ENCODE measurements at places on chromosomes 1 and 21.
A peak's percentile ranks its signal among the peaks of the same experiment; 100 is the strongest.

DNA sequence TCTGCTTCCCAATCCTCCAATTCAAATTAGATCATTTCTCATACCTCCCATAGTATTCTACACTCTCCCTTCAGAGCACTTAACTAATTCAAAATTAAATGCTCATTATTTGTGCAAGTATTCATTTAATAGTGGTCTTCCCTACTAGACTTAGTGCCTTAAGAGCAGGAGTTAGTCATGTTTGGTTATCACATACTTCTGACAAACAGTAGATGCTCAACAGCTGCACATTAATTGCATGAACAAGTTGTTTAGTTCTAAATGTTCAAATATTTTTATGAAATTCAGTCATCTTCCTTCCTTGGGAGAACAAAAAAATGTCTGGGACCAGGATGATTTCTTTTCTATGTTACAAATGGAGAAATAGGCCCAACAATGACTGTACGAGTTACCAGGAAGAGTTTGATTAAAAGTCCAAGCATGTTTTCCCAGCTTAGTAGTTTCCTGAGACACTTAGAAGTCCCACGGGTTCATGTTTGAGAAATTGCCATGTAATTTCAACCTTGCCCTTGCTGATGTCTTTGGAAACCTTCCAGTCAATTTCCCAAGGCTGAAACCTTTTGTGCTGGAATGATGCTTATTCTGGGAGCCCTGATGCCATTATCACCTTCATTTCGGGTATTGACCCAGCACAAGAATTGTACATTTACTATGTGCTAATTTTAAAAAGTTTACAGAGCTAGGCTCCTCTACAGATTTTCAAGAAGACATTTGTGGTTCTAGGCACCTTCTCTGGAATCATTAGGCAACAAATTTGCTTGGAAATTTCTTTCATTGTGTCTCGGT is 437.9 kb upstream of the PLXNA2 start:
- no peak for DNase-seq

GRCh38 chr1:231144416-231145193 is 17.3 kb upstream of the TRIM67 start:
- no peak for DNase-seq

DNA sequence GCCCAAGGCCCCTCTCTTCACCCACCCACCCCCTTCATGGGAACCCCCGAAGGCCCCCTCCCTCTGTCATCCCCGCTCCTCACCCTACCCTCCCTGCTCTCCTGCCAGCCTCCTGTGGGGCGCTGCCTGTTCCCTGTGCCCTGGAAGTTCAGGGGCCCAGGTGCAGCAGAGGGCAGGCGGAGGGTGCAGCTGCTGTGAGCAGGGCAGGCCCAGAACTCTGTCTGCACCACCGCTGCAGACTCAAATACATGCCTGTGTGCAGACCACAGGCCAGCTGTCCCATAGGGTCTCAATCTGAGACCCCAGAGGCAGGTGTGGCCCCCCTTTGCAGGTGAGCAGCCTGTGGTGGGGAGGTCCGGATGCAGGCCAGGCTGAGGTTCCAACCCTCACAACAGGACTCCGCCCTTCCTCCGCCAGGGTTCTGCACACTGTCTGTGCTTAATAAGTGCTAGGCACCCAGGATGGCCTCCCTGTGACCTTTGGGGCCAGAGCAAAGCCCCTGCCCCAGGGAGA is 62.5 kb downstream of the WNT9A start:
- no peak for DNase-seq

DNA sequence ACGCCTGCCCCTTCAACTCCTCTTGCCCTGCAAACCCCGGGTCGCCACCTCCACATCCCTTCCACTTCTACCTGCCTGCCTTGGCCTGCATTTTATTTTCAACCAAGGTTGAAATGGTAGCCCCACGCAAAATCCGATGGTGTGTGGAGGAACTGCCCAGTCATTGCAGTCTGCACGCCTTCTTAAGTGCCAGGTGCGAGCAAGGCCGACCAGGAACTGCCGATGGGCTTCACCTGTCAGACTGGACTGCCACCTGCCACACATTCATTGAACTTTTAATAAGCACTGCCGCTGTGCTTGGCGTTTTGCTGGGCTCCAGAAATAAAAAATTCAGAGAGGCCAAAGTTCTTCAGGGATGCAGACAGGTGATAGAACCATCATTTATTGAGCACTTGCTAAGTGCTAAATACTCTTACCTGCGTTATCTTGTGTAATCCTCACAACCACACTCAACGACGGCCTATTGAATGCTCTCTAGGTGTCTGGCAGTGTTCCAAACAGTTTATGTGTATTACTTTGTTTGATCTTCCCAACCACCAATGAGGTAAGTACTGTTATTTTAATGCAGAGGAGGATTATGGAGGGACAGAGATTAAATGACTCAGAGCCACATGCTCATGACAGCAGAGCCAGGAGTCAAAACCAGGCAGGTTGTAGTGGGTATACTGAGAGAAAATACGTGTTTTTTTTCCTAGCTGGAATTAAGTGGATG is 36.2 kb downstream of the CACHD1 start:
- no peak for DNase-seq

- no peak for DNase-seq
Observed at GRCh38 chr1:52629667-52630066, 3.3 kb upstream of the SHISAL2A start.

GRCh38 chr1:86965012-86965826 is 50.8 kb downstream of the HS2ST1 start:
- no peak for DNase-seq

GRCh38 chr1:7008975-7009740 is 223.9 kb downstream of the CAMTA1 start:
- no peak for DNase-seq

- no peak for DNase-seq
Observed at GRCh38 chr1:159014851-159015250, 5.1 kb downstream of the IFI16 start.

- no peak for DNase-seq
Observed at GRCh38 chr1:230383425-230383824, 42.7 kb downstream of the PGBD5 start.

- peak; percentile 17 for DNase-seq
Observed at GRCh38 chr1:161885003-161885402, 118.9 kb downstream of the ATF6 start.

- no peak for DNase-seq
Observed at GRCh38 chr1:25817840-25818501, 1.8 kb upstream of the MTFR1L start.

GRCh38 chr21:46035809-46036695 is 54.5 kb downstream of the COL6A1 start:
- peak; percentile 67 for DNase-seq

GRCh38 chr1:227556288-227556687 is 7.1 kb upstream of the ZNF678 start:
- DNase-seq, result no peak

DNA sequence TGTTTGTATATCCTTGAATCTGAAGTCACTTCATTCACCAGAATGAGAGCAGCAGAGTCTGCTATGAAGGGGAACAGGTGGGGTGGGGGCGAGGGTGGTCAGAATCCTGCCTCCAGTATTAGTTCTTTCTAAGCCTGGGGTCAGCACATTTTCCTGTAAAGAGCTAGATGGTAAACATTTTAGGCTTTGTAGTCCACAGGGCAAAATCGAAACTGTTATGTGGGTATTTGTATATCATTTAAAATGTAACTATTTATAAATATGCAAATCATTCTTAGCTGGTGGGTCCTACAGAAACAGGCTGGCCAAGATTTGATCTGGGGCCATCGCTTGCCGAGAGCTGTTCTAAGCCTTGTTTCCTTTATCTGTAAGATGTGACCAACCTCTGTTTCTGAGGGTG is 96.0 kb downstream of the IGSF21 start:
- DNase-seq, result no peak

GRCh38 chr1:22168412-22168973 is 25.6 kb upstream of the WNT4 start:
- no peak for DNase-seq

DNA sequence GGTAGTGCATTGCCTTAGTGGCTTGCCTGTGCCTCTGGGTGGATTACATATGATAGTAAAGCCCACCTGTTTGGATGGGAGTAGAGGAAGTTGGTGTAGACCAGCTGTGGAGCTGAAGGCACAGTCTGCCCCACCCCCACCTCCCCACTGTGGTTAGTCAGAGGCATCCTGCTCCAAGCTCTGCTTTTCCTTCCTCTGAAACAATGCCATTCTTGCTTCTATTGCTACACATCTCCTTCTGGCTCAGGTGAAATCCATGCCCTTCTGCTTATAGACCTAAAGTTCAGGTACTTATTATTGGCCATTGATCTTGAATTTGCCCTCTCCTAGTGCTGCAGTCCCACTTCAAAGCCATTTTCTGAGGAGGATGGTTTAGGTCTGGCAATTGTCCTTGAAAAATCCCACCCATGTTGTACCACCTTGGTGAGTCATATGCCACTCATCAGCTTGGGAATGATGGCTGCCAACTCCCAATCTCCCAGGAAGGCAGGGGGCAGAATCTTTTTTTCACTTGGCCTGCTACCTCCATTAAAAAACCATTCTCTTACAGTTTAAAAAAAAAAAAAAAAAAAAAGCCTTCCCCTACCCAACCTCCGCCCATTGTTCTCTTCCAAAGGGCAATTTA is 6.7 kb upstream of the TXLNA start:
- no peak for DNase-seq

- no peak for DNase-seq
Observed at GRCh38 chr1:29639741-29640427, 403.6 kb downstream of the PTPRU start.

DNA sequence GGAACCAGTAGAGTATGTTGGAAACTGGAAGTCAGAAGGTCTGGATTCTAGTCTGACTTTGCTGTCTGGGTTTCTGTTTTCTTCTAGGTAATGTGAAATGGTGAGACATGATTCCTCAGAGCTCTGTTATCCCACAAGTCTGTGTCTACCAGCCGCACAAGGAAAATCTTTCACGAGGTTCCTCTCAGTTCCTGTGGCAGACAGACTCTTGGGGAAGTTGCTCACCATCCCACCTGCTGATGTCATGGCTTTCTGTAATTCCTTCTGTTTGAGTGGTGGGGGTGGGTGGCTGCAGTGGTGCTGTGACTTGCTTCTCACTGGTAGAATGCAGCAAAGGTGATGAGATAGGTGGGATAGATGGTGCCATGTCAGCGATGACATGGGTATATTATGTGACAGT is 17.1 kb upstream of the SCMH1 start:
- DNase-seq, result no peak

- DNase-seq, result no peak
Observed at GRCh38 chr1:47459253-47459788, 21.5 kb downstream of the FOXD2 start.

GRCh38 chr1:171142416-171143385 is 42.4 kb upstream of the FMO2 start:
- DNase-seq, result peak; percentile 33

GRCh38 chr1:78229344-78229743 is 183.6 kb downstream of the GIPC2 start:
- DNase-seq, result peak; percentile 86

DNA sequence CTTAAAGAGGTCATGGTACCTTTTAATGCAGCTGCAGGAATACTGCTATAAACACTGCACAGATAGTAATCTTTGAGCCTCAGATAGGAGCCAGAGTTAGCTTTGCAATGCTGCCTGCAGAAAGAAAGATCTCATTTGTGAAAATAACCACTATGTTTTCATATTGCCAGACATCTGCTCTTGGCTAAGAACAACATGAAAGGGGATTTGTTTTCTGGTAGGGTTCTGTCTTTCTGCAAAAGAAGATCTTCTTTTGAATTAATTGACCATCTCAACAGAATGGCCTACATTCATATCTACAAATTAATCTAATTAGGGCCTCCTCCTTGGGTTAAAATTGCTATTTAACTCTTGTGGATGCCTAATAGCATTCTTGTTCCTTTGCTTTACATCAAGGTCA is 177.6 kb upstream of the DPYD start:
- no peak for DNase-seq

DNA sequence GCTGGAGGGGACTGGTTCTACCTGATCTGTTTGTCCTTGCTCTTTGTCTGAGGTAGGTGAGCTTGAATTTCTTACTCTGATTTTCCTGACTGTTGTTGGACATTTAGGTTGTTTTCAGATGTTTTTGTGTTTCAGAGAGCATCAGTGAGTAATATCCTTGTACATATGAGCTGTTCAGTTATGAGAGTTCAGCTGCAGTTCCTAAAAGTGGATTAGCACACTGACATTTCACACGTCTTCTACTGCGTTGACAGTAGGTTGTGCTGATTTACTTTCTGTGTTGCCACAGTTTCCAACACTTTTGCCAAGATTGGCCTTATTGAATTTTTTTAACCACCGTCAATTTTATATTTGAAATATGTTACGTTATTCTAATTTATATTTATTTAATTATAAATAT is 27.7 kb downstream of the CXADR start:
- DNase-seq, result no peak

DNA sequence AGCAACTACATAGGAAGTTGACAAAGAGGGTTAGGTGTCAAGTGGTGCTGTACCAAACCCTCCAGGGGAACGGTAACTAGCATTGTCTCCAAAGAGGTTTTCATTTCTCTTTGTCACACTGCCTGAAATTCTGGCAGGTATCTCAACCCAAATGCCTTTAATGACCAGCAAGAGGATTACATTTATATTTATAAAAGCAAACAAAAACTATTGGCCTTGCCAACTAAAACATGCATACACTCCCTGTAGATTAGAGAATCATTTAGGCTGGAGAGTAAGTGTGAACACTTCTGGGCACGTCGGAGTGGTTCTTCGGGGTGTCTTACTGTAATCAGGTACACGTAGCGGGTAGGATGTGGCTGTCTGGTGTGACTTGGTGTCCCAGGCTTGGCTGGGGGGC is 84.9 kb downstream of the VPS26C start:
- no peak for DNase-seq

DNA sequence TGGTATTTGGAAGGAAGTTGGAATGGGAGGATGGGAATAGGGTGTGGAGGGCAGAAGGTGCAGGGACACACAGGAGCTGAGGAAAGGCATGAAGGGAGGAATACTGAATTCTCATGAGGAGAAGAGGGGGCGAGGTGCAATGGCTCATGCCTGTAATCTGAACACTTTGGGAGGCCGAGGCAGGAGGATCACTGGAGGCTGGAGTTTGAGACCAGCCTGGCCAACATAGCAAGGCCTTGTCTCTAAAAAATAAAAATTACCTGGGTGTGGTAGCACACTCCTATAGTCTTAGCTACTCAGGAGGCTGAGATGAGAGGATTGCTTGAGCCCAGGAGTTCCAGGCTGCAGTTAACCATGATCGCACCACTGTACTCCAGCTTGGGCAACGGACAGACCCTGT is 117.3 kb downstream of the DTL start:
- DNase-seq, result no peak

- no peak for DNase-seq
Observed at GRCh38 chr1:241823925-241824324, 24.1 kb upstream of the EXO1 start.

GRCh38 chr1:98369463-98369862 is 292.1 kb upstream of the SNX7 start:
- DNase-seq, result no peak

- no peak for DNase-seq
Observed at GRCh38 chr1:19725606-19726005, 60.9 kb downstream of the HTR6 start.

DNA sequence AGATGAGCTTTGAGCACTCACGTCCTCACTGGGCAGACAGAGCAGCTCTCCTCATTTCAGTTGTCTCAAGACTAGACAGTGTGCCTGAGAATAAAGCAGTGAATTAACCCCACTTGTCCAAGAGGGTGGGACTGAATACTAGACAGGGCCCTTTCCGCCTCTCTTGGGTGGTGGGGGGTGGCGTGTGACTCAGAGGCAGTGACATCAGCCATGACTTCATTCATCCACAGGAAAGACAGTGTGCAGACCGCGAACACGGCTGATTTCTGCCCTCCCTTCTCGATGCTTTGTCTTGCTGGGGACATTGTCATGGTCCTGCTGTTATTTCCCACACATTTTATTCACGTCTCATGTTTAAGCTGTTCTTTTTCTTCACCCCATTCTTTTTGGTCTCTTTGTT is 64.9 kb downstream of the FGGY start:
- no peak for DNase-seq

- DNase-seq, result no peak
Observed at GRCh38 chr1:153936011-153936802, 10.3 kb downstream of the DENND4B start.
